ENCODE measurements at places on chromosomes 4 and X.

- no peak for DNase-seq
These were observed 208.6 kb upstream of the SLC7A11 start for GRCh38 chr4:138450546-138451275.

GRCh38 chr4:176645246-176645960 lies 147.3 kb downstream of the VEGFC start:
- DNase-seq = no peak

- DNase-seq = no peak
These were observed 31.2 kb downstream of the PRIMPOL start for GRCh38 chr4:184680698-184681097.

- DNase-seq = no peak
These were observed 24.7 kb downstream of the TECRL start for GRCh38 chr4:64384237-64385203.

DNA sequence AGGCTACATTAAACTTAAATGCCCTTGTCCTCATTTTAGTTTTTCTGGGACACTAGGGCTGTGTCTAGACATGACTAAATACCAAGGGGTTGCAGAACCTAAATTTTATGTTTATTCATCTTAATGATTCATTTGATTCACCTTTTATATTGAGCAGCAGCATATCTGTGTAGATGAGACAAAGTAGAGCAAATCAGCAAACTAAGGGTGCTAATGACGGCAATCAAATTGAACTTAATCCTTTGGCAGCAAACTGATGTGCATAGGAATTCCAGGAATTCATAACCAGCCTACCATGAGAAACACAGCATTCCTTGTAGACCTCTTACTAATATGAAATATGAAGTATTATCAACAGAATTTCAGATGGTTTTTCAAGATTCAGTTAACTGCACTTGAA lies 25.1 kb downstream of the EPHA5 start:
- DNase-seq = no peak

DNA sequence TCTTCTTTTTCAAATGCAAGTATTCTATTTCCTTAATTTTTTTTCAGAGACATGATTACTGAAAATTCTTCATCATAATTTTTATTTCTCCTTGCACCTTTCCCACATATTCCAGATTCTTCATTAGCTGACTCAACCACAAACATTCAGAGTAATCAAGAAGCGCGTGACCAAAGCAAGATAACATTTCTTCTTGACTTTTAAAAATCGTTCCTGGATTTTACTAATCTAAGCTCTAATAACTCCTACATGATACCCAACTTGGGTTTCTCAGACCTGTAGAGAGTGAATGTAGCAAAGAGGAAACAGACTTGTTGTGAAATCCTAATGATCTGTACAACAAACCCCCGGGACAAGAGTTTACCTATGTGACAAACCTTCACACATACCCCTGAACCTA lies 615.0 kb downstream of the TMA16 start:
- no peak for DNase-seq

DNA sequence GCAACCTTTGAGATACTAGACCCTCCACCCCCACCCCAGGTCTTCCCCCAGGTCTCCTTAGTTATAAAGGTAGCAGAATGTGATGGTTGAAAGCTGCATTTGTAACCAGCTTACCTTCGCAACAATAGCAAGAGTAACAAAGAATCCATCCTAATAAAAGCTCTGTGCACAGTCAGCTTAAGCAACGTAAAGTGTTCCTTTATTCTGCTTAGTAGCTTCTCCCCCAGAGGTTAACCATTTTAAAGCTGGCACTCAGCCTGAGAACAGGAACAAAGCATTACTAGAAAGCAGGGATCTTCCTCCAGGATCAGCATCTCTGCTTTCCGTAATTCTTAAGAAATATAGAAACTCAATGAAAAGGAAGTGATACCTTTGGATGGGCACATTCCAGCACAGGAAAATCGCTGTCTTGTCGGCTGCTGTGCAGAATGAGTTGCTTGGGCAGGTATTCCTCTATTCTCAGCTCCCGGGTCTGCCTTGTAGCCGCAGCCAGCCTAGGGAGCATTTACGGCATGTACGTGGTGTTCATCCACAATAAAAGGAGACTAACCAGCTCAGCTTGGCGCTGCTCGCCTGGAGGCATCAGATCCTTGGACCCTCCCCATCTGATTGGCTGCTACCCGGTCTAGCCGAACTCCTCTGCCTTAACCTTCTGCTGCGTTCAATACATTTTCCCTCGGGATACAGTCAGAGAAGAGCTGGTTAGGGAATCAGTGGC lies 113.0 kb upstream of the TLR3 start:
- DNase-seq = no peak

DNA sequence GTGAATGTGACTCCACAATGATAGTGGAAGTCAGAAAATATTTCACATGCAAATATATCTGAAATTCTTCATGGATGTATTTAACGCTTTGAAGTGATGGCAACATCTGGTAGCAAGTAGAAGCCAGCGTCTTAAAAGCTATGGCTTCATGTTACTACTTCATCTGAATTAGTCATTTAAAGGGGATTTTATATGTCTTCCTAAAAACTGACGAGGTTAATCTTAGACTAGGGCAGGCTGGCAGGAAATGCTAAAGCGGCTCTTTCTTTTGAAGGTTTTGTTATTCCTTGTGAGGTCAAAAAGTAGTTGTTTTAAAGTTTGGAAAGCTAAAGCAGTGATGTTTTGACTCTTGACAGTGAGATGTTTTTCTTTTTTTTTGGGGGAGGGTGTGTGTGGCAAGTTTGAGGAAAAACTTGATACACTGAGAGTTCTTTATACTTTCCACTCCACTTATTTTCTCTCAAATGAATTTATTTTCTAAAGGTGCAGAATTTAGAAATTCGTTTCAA lies 22.6 kb downstream of the PLS3 start:
- DNase-seq = no peak

- no peak for DNase-seq
These were observed 5.3 kb downstream of the CSF2RA start for GRCh38 chrX:1273896-1274295.

DNA sequence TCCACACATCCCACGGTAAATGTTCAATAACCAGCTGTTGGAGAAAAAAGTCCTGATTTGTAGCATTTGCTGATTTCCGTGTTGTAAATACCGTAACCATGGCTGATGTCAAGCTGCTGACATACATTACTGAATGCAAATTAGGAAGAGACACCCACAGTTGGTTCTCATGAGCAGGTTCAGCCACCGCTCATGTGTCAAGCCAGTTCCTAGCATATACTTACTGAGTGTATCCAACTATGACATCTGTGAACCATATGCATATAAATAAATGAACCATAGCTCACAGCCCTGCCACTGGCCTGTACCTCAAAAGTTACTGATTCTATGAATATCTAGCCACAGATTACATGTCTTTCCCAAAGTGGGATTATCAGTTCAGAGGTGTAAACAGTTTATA lies 29.5 kb downstream of the FHDC1 start:
- no peak for DNase-seq

GRCh38 chr4:138393886-138394610 lies 151.9 kb upstream of the SLC7A11 start:
- DNase-seq = no peak

GRCh38 chr4:148444296-148445070 lies 2.3 kb upstream of the NR3C2 start:
- no peak for DNase-seq

DNA sequence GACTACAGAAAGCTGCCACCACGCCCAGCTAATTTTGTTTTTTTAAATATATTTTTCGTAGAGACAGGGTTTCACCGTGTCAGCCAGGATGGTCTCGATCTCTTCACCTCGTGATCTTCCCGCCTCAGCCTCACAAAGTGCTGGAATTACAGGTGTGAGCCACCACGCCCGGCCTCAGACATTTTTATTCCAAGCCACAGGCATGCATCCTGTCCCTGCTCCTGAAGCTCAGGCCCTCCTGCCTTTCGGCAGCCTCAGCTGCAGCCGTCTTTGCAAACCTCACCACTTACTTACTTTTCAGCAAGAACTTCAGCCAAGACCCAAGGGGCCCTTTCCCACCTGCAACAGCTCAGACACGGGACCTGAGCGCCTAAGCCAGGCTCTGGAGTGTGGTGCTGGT lies 26.0 kb downstream of the FAM53A start:
- DNase-seq = no peak

- no peak for DNase-seq
These were observed 8.7 kb downstream of the GCNA start for GRCh38 chrX:71586929-71587328.

DNA sequence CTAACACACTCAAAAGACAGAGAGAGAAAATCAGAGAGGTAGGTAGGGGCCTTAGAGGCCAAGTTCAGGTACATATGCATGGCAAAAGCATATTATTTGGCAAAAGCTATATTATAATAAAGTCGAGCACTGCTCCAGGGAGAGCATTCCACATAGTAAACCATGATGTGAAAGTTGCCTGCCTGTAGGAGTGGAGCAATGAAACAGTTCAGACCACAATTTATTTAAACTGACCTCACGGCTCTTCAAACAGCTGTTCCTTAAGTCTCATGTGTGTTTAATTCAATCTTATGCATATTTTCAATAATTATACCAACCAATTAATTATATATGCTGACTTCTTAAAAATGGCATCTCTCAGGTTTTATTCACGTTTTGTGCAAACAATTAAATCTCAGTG lies 3.3 kb downstream of the RFC1 start:
- DNase-seq = no peak

GRCh38 chrX:13581554-13581953 lies 12.2 kb downstream of the EGFL6 start:
- DNase-seq = no peak

DNA sequence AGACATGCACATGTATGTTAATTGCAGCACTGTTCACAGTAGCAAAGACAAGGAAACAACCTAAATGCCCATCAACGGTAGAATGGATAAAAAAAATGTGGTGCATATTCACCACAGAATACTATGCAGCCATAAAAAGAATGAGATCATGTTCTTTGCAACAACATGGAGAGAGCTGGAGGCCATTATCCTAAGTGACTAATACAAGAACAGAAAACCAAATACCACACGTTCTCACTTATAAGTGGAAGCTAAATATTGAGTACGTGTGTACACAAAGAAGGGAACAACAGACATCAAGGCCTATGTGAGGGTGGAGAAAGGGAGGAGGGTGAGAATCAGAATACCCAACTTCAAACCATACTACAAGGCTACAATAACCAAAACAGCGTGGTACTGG lies 17.4 kb upstream of the LNX1 start:
- no peak for DNase-seq

- DNase-seq = no peak
These were observed 82.9 kb upstream of the MED14 start for GRCh38 chrX:40818236-40818635.

DNA sequence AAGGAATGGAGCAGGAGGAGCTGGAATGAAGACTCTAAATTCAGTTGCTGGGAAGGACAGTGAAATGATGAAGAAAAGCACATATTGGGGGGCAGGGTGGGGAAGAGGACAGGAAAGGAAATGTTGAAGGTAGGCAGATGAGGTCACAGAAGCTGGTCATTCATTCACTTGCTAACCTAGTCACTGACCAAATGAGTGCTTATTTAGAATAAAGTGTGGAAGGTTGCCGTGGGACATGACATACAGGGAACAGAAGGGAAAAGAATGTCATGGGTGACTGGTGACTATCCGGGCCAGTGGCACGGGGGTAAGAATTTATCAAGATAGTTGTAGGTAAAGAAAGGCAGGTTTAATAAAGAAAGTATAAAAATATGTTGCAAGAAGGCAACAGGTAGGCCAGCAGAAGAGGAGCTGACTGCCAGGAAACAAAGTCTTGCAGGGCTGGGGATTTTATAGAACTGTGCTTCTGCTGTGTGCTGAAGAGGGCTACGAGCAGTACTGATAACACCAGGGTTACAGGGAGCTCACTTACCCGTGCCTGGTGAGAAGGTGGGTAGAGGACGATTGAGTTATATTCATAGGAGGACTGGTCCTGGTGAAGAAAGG lies 31.9 kb upstream of the TLR3 start:
- DNase-seq = no peak

DNA sequence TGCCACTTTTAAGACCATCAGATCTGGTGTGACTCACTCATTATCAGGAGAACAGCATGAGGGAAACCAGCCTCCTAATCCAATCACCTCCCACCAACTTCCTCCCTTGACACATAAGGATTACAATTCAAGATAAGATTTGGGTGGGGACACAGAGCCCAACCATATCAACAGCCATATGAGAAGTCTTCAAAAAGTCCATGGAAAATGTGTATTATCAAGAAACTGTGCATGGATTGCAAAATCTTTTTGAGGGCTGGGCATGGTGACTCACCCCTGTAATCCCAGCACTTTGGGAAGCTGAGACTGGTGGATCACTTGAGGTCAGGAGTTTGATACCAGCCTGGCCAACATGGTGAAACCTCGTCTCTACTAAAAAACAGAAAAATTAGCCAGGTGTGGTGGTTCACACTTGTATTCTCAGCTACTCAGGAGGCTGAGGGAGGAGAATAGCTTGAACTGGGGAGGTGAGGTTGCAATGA lies 17.8 kb upstream of the RPL39 start:
- DNase-seq = no peak

DNA sequence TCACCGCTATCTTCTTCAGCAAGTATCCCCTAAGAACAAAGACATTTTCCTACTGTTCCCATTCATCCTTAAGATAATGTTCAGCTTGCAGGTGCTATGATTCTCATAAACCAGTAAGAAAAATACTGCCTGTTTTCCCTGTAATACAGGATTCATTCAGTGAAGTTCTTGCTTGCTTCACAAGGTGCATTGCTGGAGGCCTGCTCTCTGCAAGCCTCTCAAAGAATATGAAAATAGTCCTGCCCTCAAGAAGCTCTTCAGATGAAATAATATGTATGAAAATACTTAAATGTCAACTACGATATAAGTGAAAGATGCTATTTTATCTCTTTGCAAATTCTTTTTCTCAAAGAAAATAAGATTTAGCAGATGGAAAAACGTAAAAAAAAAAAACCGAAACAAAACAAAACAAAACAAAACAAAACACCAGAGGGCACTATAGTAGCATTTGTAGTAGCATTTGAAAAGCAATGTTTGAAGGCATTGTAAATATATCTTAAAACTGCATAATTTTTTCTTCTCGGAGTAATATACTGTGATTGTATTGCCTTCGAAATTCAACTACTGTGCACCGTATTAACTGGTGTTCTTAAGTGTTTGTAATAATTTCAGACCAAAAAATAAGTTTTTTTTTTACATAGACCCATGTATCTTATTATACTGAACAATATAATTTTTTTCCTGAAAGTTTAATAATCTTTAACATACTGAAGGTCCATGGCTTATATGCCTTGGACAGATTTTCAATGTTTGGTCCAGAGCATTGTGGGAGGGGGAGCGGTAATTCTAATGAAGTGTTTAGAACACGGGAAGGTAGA lies 26.0 kb downstream of the ADH4 start:
- peak; percentile 7 for DNase-seq

DNA sequence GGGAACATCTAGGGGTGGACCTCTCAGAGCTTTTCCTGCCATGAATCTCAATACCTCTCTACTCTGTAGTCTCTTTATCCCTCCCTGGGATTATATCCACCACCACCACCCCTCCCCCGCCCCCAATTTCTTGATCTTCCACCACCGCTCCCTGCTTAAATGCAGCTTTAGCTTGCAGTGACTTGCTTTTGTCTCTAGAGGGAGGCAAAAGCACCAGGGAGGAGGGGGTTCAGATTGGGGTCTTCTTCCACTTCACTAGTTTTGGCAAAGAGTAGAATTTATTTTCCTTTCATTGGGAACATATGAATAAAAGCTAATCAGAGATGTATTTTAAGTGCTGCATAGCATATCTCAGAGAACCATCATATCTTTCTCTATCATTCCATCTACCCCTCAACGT lies 5.5 kb downstream of the ARHGAP36 start:
- DNase-seq = no peak

Measured in NCI-H510A treated with DMSO at 0.1 percent for 48 hours (cell line).